ENCODE measurements at places on chromosomes 11 and 22. TPM values are rescaled to one million over a fixed set of nuclear protein-coding genes. Genes with fewer than 3 reads are reported as not detected.

- no peak for DNase-seq
Observed at GRCh38 chr11:74157169-74157568, 13.6 kb downstream of the C2CD3 start.

DNA sequence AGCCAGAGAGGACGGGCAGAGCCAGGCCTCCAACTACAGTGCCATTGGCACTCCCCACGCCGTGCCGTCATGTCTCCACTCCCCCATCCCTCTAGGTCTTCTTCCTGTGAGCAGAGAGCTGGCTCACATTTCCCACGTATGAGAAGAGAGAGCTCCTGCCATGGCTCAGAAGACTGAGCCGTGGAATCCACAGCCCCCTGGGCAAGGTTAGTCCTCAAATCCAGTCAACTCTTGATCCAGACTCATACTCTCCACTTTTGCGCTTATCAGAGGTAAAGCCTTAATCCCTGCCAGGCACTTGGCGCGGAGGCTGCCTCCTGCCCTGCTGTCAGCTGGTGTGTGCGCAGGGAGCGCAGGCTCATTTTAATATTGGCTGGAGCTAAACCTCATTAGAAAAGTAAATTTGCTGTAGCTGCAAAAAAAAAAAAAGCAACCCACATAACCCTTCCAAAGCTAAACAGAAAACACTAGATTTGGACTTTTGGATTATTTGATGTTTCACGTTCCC, 4.7 kb downstream of the B3GAT1 start:
- no peak for DNase-seq

DNA sequence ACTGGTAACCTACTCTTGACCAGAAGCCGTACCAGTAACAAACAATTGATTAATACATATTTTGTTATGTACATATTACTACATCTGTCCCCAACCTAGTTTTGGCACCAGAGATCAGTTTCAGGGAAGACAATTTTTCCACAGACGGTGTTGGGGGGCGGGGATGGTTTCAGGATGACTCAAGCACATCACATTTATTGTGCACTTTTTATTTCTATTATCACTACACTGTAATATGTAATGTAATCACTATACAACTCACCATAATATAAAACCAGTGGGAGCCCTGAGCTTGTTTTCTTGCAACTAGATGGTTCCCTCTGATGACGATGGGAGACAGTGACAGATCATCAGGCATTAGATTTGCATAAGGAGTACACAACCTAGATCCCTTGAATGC, 15.5 kb downstream of the DGCR8 start:
- no peak for DNase-seq

DEFB131B gene
- not detected for total RNA-seq

DNA sequence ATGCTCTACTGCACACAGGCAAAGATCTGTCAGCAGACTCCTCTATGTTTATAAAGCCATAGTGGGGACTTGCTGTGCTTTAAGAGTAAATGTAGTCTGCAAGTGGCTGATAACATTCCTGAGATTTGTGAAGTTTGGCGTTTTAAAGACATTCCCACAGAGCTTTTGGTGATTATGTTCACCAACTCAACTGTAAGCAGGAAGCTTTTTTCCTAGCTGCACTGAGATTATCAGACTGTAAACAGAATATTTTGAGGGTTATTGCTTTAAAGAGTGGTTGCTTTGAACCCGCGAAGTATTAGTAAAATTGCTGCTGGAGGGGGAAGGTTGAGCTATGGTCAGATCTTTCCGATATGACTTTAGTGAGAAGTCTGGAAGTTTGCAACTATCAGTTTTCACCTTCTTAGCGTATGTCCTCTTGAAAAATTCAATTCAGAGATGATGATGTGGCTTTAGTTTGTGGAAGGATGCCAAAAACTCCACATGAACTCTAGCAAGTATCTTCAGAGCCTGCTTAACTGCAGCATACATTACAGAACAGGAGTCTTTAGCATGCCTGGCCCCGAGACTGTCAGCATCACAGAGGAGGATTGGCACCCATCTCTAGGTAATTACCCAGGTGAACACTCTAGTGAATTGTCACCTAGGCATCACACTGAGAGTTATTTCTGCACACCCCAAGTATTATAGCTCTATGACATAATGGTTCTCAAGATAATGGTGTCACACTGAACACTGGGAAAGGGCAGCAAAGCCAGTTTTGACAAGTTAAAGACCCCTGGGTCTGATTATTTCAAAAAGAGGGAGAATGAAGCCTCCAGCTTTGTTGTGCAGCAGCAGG, 89.9 kb downstream of the MTNR1B start:
- DNase-seq = no peak

DNA sequence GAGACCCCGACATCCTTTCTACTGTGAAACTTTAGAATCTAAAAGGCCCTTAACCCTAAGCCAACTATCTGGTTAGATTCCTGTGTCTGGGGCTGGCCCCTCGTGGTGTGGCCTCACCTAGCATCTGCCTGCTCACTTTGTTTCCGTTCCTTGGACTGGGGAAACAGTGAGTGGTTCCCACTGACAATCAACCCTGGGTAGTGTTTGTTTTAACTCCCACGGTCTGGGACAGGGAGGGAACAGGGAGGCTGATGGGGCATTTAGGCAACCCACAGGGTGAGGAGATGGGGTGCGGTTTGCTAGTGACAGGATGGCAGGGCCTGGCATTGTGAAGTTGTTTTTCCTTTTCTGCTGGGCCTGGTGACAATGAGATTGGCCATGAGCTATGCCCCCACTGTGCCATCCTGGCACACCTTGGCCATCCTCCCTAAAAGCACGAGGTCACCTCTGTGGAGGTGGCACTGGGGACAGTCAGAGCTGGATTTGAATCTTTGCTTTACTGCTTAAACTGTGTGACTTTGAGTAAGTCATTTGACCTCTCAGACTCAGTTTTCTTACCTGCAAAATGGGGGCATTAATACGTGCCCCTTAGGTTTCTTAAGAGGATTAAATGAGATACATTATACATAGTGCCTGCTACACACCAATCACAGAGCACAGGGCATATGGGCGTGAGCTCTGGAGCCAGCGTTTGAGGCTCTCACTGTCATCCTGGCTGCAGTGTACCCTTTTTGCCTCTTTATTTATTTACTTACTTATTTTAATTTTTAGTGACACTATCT, 31.4 kb downstream of the CHRDL2 start:
- no peak for DNase-seq

DNA sequence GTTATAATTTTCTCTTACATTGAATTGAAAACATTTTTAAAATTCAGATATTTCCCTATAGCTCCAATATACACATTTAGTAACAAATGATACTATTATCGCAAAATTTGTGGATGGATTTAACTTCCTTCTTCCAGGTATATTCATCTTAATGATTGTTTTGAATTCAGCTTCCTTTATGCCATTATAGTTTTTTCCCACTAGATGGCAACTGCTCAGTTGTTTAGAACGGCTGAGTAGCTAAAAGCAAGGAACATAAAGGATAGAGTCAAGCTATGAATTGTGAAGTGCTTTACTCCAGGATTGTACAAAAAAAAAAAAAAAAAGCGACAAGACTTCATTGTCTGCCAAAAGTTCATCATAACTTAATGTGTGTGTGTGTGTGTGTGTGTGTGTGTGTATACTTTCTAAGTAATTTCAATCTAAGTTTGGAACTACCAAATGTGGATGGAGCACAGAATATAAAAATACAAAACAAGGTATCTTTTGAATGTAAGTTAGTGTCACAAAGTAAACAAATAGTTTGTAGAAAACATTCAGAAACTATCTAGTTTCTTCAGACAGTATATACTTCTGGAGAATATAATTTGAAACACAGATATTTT, 846.4 kb downstream of the DLG2 start:
- DNase-seq = no peak

GRCh38 chr11:60966890-60967289, 4.6 kb upstream of the CD6 start:
- DNase-seq = no peak

ZP1 gene
- not detected for total RNA-seq

GRCh38 chr22:49355211-49355920, 472.3 kb downstream of the BRD1 start:
- DNase-seq = no peak

DNA sequence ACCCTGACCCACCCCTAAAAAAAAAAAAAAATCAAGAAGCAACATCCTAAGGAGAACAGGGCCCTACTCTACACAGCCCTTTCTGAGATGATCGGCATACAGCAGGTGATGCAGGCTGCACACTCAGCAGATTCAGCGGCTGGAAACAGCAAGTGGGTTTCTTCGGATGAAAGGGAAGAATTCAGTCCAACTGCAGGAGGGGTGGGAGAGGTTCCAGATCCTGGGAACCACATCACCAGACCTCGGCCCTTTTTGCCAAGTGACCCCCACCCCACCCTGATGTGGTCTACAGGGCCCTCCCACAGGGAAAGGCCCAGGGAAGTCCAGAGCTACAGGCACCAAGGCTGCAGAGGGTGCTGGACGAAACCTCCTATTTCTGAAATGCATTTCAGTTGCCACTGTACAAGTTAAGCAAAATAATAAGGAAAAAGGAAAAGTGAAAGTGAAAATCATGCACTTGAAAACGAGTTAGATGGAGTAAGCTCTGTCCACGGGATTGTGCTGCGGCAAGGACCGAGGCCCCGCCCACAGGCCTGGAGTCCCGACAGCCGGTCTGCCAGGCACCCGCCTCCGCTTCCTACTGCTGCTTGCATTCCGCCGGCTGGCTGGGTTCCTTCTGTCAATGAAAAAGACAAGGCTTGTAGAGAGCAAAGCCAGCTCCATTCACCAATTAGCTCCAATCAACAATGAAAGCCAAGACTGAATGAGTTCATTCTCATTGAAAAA, 16.0 kb upstream of the PHLDA2 start:
- peak; percentile 71 for DNase-seq

- DNase-seq = no peak
Observed at GRCh38 chr22:50236731-50237409, 8.0 kb downstream of the TUBGCP6 start.

DNA sequence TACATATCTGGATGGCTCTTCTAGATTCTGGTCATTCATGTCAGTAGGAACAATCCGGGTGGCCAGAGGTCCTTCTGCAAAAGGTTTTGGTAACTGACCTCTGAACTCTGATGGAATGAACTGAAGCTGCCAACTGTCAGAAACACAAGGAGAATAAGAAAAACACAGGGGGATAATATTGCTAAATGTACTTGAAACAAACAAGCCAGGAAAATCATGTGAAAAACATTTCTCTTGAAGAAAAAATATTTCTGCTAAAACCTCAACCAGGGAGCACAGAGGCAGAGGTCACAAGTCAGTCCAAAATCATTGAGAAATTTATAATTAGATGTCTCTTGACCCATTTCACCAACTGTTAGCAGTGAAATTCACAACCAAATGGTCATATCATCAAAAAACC, 35.2 kb downstream of the ALG9 start:
- DNase-seq = no peak

DDI1 gene
- total RNA-seq = not detected

DNA sequence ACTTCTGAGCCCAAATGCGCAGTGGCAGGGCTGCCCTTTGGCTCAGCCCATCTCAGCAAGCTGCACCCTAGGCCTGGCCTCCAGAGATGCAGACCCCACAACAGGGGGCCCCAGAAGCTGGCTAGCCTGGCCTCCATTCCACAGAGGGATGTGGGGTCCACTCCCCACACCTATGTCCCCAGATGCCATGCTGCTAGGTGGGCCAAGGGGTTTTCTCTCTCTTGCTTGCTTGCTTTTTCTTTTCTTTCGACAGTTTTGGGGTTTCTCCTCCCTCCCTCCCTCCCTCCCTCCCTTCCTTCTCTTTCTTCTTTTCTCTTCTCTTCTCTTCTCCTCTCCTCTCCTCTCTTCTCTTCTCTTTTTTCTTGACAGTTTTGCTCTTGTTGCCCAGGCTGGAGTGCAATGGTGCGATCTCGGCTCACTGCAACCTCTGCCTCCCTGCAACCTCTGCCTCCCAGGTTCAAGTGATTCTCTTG, 9.6 kb downstream of the SCARF2 start:
- DNase-seq = no peak

ALKBH3 gene
- total RNA-seq = 38.5 TPM

GRCh38 chr11:118313242-118313641, 8.7 kb downstream of the CD3E start:
- no peak for DNase-seq
